ENCODE measurements at places on chromosomes 6 and 20.

GRCh38 chr20:56362833-56363413 is 4.1 kb downstream of the FAM210B start:
- DNase-seq, result no peak

- DNase-seq, result no peak
Observed at GRCh38 chr6:110618591-110619267, 142.3 kb upstream of the SLC22A16 start.

DNA sequence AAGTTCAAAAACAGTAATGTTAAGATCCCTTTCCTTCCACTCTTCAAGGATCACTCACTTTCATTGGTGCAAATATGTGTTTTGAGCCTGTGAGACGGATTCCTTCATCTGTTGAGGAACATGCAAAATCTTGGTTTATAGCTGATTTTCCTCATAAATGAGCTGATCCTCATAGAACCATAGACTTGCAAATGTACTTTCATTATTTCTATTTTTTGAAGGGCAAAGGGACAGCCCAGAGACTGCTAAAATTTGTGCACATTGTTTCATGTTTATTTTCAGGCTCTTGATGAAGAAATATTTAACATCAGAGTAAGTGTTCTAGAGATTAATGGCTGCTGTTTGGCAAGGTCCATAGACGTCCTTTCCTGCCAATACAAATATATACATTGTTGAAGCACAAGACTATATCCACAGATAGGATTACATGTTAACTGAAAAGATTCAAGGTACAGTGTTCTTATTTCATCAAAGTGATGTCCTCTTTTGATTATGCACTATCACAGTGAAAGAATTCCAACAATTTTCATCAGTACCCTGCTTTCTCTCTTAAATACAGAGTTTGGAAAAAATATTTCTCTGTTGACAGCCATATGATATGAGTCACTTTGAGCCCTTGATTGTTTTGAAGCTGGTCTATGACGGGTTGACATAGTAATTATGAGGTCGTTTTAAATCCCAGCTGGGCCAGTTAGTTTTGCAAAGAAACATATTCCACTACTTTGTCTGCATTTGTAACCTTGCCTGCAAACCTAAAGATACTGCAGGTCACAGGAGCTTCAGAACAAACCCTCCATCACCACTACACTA is 95.7 kb downstream of the FILIP1 start:
- no peak for DNase-seq

DNA sequence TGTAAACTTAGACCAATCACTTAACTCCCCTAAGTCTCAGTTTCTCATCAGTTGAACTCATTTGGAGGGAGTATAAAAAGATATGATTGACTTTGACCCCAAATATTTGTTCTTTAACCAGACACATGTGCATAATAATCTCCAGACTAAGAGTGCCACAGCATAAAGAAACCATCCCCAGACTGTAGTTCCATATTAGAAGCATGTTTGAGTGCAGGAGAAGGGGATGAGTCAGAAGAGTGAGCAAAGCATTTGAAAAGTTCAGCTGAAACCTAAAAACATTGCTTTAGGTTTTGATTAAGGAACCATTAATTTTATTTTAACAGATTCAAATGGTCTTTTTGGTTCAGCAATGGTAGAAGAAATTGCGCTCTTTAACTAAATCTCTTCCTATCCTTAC is 654.8 kb downstream of the UTRN start:
- no peak for DNase-seq

DNA sequence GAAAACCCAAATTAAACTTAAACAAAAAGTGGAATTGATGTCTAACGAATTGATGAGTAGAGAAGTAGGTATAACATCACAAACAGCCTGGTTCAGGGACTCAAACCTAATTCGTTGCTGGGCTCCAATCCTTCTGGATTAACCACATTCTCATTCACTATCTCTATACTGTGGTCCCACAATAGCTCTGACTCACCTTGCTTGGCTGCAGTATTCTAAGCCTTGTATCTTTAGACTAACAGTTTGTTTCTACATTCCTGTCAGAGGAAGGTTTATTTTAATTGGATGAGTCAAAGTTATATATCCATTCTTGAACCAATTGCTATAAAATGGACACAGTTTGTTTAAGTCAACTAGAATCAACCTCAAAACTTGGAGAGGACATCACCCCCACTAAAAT is 530.5 kb upstream of the PTCHD4 start:
- DNase-seq, result peak; percentile 51

GRCh38 chr6:42627674-42628073 is 63.8 kb downstream of the UBR2 start:
- peak; percentile 2 for DNase-seq

GRCh38 chr6:166785131-166785530 is 158.1 kb upstream of the RPS6KA2 start:
- DNase-seq, result peak; percentile 31

DNA sequence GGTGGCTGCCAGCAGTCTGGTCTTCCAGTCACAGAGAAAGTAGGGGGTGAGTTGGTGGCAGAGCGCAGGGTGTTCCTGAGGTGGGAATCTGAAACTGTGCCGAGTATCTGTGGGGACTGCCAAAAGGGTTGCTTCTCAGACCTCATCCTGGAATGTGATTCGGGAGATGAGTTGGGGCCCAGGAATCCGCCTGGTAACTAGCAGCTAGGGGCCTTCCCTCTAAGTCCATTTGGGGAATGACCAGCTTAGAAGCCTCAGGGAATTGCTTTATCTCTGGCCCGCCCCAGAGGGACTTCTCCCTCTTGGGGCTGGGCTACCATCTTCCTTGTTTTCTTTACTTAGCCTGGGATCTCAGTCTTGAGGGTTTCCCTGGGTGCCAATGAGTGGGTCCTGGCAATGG is 49.6 kb downstream of the MOCS1 start:
- peak; percentile 25 for DNase-seq

DNA sequence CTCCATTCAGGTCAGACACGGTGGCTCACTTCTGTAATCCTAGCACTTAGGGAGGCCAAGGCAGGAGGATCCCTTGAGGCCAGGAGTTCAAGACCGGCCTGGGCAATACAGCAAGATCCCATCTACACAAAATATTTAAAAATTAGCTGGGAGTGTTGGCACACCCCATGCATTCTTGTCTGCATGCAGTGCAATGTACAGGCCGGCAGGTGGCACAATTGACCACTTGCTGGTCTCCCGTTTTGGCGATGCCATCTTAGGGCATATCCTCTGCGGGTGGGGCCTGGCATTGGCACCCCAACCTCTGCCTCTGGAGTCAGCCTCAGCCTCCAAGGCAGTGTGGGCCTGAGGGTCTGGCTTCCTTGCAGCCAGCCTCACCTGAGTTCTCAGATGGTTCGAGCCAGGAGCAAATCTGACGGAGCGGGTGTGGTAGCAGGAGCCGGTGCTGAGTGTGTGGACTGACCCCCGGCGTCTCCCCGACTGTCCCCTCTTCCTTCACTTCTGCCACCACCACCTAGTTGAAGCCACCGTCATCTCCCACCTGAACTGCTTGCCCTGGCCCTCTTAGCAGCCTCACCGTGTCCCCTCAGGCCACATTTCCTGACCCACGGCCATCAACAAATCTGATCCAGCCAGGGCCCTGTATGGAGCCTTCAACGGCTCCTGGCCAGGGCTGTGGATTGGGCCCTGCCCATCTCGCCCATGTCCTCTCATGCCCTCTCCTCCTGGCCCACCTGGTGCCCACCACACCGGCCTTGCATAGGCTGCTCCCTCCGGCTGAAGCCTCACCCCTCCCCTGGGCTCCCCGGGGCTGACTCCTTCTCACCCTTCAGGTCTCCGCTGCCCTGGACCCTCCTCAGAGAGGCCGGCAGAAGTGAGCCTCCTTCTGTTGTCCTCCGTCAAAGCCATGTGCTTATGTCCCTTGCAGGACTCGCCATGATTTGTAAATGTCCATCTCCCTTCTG is 44.0 kb downstream of the EFCAB8 start:
- peak; percentile 66 for DNase-seq

- DNase-seq, result no peak
Observed at GRCh38 chr6:157563611-157564284, 182.8 kb downstream of the ZDHHC14 start.

DNA sequence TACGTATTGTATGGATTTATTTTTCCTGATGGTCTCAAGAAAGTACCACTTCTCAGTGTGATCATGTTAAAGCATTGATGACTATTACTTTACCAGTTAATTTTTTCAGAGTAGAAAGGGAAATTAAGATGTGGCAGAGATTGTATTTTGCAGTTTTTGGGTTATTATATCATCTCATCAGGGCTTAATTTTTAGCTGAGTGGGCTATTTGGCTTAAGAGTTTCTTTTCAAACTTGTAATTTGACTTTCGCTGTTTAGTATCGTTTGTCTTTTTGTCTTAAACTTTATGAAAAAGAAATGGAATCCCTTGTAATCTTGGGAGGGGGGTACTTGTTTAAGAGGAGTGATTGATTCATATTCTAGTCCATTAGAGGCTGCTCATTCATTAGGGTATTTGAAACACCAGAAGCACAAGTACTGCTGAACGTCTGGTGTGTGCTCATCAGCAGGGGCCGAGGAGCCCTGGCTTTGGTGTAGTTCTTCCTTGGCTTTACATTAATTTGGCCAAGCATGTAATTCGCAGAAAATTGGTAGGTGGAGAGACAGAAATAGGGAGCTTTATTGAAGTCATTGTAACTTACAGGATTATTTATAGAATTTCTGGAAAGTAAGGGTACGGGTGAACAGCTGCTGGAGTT is 112.4 kb downstream of the TIAM2 start:
- no peak for DNase-seq

DNA sequence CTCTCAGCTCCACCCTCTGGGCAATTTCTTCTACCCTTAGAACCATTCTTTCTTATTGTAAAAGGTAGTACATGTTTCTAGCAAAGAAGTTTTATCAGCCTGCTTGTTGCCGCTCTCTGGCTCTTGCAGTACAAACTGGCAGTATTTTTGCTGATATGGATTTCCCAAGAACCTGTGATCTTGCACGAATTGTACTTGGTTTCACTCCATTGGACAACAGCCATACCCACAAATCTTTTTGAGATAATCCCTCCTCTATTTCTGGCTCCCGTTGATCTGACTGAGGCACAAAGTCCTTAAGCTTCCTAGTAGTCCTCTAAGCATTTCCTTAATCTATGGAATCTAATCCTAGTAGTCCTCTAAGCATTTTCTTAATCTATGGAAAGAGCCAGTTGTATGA is 487.0 kb upstream of the PTCHD4 start:
- DNase-seq, result no peak

- DNase-seq, result no peak
Observed at GRCh38 chr6:1136415-1136774, 175.5 kb upstream of the FOXQ1 start.

- DNase-seq, result no peak
Observed at GRCh38 chr6:129390900-129391299, 319.1 kb downstream of the ARHGAP18 start.

DNA sequence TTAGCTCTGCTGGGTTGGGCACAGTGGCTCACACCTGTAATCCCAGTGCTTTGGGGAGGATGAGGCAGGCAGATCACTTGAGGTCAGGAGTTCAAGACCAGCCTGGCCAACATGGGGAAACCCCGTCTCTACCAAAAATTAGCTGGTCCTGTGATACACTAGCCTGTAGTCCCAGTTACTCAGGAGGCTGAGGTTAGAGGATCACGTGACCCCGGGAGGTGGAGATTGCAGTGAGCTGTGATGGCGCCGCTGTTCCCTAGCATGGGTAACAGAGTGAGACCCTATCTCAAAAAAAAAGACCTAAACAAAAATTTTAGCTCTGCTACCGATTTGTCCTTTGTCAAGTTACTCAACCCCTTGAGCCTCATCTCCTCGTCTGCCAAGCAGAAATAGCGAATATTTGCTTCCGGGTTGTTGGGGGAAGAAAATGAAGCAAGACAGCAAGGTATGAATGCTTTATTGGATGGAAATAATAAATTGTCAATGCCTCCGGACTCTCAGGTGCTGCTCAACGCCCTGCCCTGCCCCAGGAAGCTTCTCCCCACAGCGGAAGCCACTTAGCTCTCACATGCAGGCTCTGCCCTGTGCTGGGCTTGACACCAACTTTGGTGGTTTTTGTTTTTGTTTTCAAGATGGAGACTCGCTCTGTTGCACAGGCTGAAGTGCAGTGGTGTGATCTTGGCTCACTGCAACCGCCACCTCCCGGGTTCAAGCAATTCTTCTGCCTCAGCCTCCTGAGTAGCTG is 24.9 kb upstream of the ITCH start:
- DNase-seq, result no peak

GRCh38 chr6:108442770-108443520 is 117.8 kb upstream of the FOXO3 start:
- no peak for DNase-seq

Data from SJSA1 (cell line).